ENCODE measurements at places on chromosomes 2 and 18.

DNA sequence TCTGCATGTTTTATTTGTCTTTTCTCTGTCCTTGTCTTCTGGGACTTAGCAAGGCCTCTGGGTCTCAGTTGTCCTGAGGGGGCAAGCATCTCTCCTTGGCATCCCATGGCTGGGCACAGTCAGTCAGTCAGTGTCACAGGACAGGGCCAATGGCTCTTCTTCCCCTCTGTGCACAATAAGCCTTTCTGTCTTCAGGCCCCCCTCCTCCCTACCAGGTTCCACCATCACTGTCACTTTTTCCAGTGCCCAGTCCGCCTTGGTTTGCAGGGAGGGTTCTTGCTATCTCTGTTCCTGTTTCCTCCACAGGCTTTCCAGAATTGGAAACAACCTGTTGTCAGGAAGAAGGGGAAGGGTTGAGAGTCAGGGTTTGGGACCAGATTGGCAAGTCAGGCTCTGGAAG, 1.7 kb upstream of the VAMP5 start:
- DNase-seq: no peak

DNA sequence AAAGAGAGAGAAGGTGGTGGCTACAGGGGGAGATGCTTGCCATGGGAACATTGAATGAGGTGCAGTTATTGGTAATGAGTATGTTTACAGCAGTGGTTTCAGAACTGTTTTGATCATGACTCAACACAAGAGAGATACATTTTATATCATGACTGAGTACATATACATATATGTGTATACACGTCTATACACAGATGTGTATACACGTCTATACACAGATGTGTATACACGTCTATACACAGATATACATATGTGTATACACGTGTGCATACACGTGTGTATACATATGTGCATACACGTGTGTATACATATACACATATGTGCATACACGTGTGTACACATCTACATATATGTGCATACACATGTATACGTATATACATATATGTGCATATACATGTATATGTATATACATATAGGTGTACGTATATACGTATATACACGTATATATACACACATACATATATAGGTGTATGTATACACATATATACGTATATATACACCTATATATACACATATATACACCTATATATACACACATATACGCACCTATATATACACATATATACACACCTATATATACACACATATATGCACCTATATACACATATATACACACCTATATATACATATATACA, 518.5 kb downstream of the TSN start:
- DNase-seq: no peak

DNA sequence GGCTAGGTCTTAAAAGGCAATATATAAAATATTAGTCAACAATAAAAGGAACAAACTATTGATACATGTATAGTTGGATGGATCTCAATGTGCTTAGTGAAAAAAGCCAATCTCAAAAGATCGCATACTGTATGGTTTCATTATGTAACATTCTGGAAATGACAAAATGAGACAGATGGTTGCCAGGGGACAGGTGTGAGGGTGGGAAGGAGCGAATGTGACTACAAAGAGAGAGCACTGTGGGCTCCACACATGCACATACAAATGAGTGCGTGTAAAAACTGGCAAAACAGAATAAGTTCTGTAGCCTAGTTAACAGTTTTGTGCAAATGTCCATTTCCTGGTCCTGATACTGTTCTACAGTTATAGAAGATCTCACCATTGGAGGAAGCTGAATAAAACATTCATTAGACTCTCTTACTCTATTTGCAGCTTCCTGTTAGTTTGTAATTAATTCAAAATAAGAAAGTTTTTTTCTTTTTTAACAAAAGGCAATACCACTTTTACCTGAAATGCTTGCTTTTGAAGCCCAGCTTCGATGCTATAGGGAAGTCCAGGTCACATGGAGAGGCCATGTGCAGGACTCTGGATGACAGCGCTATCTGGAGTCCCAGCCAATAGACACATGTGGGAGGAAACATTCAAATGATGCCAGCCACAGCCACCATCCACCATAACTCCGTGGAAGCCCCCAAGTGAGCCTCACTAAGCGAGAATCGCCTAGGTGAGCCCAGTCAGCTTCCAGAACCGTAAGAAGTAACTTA, 21.0 kb upstream of the C2orf80 start:
- DNase-seq: no peak

- no peak for DNase-seq
These were observed 74.2 kb downstream of the CYRIA start for GRCh38 chr2:16591370-16591933.

DNA sequence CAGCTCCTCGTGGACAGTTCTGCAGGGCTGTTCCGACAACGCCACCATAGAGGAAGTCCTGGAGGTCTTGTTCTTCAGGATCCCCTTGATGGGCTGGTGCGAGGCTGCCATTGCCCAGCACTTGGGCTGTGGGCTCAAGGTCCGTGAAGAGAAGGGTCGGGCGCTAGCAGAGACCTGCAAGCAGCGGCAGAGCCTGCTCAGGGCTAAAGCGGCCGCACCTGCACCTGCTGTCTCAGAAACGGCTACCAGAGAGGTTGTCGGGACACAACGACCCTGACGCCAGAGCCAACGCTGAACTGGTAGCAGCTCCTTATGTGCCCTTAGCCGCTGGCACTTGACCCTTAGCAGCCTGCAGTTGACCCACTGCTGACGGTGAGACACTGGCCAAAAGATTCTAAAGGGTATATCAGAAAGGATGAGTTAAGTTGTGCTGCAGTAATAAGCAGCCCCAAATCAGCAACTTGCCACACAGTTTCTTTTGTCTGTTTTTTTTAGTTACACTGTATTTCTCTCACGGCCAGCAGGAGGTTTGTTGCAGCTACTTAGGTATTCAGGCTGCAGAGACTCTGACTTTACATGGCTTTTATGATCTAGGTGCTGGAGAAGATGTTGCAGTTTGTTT, 55.5 kb upstream of the ST6GAL2 start:
- DNase-seq: no peak

DNA sequence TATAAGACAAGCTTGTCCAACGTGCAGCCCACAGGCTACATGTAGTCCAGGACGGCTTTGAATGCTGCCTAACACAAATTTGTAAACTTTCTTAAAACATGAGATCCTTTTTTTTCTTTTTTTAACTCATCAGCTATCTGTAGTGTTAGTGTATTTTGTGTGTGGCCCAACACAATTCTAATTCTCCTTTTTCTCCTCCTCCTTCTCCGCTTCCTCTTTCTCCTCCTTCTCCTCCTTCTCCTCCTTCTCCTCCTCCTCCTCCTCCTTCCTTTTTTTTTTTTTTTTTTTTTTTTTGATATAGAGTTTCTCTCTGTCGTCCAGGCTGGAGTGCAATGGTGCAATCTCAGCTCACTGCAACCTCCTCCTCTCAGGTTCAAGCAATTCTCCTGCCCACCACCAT, 39.3 kb upstream of the GTF2A1L start:
- DNase-seq: no peak

- no peak for DNase-seq
These were observed 156.1 kb upstream of the HNRNPA3 start for GRCh38 chr2:177056481-177056929.

Measured in fibroblast of the conjunctiva (primary cell).